ENCODE measurements at places on chromosomes 1 and 21.

- DNase-seq: no peak
These were observed 53.8 kb downstream of the UTP25 start for GRCh38 chr1:209881619-209882018.

DNA sequence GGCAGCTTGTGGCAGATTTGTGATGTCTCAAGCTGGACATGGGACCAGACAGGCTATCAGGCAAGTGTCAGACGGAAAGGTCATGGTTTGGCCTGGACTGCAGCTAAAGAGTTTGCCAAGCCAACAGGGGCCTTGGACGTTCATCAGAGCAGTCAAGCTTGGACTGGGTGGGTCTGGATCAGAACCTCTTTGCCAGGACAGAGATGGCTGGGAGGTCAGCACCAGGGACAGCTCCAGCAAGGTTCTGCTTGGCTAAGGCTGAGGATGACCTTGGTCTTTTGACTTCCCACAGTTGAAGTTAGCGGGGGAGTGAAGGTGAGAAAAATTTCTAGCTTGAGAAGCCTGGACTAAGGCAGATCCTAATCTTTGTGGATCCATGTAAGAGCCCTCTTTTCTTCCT, 68.1 kb downstream of the GRIK3 start:
- DNase-seq: peak; percentile 3

GRCh38 chr21:35864039-35864438, 196.3 kb downstream of the SETD4 start:
- DNase-seq: no peak

GRCh38 chr1:192766009-192766625, 42.7 kb upstream of the RGS2 start:
- peak; percentile 76 for DNase-seq

DNA sequence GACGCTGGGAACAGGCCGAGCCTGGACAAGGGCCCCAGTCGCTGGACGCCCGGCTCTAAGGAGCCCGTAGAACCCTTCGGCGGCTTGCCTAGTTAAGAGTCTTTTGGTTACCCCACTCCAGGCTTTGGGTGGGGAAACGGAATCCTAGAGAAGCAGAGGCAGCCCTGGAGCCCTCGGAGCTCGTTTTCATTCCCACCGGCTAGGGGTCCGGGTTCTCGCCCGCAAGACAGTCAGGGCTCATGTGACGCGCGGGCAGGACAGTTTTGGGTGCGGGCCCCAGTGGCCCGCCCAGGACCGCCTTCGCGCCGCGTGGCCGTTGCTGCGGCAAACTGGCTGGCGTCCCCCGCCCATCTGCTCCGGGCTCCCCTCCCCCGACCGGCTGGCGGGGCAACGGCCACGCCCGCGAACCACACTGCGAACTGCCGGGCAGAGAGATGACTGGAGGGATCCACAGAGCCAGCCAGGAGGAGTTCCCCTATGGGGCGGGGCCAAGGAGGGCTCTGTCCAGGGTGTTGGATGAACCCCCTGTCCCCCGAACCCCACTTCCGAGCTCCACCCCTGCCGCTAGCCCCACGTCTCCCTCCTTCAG, 829 bp upstream of the HES2 start:
- no peak for DNase-seq

DNA sequence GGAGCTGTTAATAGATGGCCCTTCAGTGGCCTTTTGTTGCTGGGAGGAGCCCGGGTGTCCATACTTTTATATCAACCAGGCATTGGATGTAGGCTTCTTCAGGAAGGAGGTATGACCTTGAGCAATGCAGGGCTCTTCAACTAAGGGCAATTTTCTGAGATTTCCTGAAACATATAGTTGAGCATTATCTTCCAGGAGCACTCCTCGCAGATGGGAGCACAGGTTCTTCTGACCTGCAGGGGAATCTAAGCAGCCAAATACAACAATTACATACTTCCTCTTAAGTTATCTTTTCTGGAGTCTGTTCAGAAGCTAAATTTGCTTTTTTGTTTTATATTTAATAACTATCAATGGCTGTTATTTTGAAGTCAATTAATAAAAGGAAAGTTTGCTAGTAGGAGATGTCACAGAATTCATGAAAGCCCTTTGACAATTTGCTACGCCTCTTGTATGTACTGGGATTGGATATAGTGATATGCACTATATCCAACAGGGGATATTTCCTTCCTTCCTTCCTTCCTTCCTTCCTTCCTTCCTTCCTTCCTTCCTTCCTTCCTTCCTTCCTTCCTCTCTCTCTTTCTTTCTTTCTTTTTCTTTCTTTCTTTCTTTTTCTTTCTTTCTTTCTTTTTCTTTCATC, 422.6 kb upstream of the NEGR1 start:
- DNase-seq: no peak

- DNase-seq: no peak
These were observed 48.6 kb downstream of the ITSN1 start for GRCh38 chr21:33690874-33691273.

- DNase-seq: peak; percentile 72
These were observed 7.9 kb downstream of the CSTB start for GRCh38 chr21:43767984-43768867.

DNA sequence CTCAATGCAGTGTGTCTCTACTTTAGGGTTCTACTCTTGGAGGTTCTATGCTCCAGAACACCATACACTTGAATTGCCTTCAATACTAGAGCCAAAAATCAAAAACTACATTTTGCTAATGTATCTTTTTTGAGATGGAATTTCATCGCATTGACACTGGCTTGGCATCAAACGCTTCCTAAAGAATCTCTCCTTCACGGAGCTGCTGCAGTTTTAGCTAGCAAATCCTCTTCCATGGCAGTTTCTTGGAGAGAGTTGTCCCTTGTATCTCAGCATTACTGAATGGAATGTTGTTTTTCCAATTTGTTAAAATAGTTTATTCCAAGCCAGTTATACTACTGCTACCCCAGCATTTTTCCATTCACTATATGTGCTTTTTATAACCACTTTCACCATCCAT, 17.7 kb downstream of the SDCCAG8 start:
- no peak for DNase-seq

Measured in EH (cell line).